ENCODE measurements at places on chromosomes 3 and 15.

DNA sequence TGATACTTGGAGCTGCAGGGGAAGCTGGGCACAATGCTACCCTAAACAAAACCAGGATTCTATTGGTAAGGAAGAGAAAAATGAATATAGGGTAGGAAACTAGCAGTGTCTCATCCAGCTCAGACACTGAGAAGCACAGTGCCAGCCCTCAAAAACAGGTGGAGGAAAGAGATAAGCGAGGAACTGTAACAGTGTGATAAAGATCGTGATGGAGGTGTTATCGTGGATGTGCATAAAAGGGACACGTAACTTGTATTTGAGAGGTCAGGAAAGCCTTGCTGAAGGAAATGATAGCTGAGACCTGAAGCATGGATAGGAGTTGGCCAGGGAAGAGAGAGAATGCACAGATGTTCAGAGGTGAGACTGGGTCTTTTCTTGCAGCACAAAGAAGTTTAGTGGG lies 27.4 kb downstream of the MIX23 start:
- no peak for DNase-seq

DNA sequence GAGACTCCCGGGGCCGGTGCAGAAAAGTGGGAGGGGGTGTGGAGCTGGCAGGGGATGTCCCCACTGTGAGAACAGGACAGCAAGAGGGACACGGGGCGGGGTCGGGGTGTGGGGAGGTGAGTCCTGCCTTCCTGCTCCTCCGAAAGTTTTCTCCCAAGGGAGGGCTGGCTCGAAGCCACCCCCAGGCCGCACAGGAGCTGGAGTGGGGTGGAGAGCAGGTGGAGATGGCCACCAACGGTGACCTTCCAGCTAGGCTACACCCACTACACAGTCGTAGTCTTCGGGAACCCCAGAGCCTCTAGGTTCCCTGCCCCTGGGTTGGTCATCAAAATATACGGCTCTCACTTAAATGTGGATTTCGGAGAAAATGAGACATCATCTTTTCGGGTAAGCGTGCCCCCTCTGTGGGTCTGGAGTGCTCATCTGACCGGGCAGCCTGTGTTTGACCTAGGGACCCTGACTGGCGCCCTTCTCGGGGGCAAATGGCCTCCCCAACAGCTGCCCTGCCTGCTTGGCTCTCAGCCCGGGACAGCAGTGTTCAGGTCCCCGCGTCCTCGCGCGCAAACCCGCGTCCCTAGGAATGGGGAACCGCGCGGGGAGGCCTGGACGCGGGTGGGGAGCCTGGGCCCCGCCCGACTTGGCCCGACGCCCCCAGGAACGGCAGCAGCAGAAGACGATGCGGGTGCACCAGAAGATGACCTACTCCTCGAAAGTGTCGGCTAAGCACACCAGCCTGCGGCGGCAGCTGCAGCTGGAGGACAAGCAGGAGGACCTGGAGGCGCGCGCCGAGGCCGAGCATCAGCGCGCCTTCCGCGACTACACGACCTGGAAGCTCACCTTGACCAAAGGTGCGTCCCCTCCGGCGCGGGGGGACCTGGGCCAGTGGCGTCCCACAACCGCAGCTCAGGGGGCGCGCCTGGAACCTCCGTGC lies 21.2 kb downstream of the CFAP100 start:
- no peak for DNase-seq

DNA sequence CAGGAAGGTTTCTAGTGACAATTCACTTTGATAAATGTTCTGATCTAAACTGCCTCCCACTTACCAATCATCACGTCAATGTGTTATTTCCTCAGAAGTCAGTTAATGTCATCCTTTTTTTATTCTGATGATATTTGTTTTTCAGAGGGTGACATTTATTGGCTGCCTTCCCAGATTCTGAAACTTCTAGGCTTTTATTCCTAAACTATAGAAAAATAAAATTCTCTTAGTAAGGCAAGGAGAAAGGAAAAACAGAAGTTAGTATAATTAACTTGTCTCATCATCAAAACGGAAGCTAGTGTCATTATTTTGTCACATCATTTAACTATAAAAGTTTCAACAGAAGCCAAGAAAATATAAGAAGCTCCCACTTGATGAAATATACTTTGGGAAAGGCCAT lies 100.0 kb upstream of the C3orf80 start:
- no peak for DNase-seq

- no peak for DNase-seq
Observed at GRCh38 chr3:105542282-105543019, 175.7 kb downstream of the ALCAM start.

DNA sequence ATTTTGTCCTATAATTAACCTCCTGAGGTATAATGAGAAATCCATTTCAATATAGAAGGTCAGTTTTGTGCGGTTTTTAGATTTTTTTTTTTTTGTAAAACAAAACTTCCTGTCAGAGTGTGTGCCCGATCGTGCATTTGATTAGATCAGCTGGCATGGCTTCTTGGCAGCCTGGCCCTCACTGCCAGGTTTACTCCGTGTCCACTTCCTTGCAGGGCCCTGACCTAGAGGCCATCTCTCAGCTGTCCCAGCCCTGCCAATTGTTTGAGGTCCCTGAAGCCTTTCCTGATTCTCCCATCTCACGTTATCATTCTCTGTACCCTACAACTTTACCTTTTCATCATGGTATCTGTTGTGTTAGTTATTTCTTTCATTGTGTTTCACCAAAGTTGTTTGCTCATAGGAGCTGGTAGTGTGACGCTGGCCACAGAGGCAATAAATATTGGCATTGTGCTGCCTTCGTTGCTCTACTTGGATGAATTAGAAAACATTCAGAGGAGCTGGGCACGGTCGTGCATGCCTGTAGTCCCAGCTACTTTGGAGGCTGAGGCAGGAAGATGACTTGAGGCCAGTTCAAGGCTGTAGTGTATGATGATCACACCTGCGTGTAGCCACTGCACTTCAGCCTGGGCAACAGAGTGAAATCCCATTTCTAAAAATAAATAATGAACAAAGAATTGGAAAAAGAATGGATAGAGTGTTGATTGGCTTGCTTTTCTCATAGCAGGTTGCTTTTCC lies 202.0 kb downstream of the GHSR start:
- DNase-seq: no peak

GRCh38 chr3:86711634-86712033 lies 279.3 kb downstream of the VGLL3 start:
- no peak for DNase-seq

DNA sequence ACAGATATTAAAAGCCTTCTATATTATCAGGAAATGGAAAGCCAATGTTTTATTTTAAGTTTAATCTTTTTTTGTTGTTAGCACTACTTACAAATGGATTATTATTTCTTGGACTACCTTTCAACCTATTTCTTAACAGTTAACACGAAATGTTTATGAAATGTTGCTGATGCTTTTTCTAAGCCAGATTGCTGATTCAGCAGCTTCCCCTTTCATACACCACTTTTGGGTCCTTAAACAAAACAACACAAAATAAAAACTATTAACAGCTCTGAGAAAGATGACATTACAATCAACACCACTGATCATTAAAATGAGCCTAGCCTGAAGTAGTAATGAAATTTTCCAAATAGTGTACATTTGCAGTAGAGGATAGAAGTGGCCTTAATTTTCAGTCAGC lies 99.2 kb upstream of the VEPH1 start:
- DNase-seq: no peak

DNA sequence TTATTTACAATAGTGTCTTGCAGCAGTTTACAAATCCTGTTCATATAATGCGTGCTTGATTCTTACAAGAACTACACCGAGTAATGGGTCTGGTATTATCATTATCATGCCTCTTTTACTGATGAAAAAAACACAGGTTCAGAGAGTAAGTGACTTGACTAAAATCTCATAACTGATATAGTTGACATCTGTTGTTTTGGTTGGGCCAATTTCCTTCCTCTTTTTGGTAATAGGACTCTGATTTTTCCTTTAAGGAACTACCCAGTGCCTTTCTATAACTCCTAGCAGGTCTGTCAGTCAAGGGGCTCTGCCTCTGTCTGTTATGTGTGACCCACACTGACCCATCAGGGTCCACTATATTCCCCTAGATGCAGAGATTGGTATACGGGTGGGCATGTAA lies 14.6 kb upstream of the BLOC1S6 start:
- no peak for DNase-seq

DNA sequence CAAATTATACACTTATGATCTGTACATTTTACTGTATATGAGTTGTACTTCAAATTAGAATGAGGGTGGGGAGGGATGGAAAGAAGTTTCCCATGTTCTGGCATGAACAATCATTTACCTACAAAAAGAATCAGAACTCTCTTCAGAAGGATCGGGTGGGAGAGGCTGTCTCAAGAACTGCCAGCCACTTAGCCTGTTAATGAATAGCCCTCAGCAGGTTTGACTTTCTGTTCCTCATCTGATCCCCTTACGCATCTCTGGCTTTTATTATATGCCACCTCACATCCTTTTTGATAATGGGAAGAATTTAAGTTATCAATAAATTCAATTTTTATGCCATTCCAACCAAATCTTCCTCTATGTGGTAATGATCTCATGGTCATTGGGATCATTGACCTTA lies 168.3 kb upstream of the TGFBR2 start:
- no peak for DNase-seq

DNA sequence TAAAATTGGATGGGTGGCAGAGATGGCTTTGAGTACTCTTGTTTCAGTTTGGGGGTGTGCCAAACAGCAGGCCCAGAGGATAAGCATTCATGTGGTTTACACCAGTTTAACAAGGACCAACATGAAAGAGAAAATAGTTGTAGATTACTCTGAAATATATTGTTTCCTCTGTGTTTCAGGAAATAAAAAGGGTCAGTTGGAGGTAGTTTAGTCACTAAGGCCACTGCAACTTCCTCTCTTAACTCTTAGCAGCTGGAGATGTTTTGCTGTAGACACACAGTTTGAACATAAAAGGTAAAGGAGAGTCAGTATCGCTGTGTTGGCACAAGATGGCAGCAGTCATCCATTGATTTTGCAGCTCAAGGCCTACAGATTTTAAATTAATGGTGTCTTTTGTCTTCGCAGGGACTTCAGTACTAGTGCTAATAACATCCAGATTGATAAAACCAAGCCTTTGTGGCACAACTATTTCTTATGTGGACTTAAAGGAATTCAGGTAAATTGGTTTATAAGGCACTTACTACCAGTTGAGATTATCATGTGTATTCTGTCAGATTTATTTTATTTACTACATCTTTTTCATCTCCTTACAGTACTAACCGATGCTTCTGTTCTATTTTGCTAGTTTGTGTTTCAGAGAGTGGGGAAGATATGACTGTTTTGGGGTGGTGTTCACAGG lies 65.5 kb downstream of the GALK2 start:
- peak; percentile 37 for DNase-seq

DNA sequence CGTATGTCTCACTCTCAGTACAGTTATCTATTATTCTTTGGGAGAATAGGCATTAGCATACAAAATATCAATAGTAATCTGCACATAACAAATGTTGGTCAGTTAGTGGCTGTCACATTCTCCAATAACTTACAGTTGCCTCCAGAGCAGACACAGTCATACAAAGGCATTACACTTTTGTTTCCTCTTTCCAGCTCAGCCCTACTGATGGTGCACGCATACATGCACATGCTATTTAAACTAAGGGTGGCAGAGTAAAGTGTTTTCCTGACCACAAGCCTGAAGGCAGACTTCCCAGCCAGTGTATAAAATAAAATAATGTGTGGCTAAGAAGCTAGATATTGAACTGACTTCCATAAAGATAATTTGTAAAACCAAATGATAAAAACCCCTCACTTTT lies 47.6 kb downstream of the PHLDB2 start:
- no peak for DNase-seq

DNA sequence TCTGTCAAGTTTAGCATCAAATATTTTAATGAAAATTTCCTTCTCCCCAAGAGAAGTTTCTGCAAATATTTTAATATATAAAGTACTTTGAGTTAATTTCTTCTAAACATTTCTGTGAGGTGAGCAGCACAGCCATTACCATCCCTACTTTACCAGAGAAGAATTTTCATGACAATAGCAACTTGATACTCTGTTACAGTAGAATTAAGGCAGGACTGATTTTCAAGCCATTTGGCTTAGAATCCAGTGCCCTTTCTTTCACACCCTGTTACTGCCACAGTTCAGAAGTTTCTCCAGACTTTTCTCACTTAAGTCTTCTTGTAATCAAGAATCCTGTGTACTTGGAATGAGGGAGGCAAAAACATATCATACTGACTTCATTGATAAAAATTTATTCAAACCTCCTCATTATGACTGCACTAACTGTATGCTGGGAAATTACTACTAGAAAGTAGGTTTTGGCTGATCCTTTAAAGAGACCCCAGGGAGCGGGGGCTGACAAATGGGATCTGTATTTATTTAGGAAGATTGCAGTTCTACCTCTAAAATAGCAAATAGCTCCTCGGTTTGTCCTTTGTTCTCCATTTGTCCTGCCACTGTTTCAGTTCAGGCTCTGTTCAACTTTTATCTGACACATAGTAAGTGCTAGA lies 557.0 kb upstream of the SGO1 start:
- no peak for DNase-seq

GRCh38 chr15:41647262-41647661 lies 12.9 kb upstream of the MGA start:
- DNase-seq: no peak

- DNase-seq: no peak
Observed at GRCh38 chr3:29083676-29084075, 197.2 kb upstream of the RBMS3 start.

DNA sequence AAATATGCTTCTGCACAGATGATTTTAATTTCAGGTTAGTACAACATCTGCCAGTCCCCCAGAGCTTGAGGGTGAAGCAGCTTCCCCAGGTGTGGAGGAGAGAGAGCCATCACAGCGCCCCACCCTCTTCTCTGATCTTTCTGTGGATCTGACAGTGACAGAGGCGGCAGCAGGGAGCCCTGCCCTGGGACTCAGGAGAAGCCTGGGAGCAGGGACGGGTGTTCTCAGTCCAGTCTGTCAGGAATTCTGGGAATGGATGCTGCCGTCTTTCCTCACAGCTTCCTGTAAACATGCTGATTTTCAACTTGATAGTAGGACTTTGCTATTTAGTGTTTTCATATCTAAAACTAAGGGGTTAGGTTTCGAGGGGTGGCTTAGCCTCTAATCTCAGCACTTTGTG lies 11.4 kb upstream of the RAB8B start:
- DNase-seq: no peak

DNA sequence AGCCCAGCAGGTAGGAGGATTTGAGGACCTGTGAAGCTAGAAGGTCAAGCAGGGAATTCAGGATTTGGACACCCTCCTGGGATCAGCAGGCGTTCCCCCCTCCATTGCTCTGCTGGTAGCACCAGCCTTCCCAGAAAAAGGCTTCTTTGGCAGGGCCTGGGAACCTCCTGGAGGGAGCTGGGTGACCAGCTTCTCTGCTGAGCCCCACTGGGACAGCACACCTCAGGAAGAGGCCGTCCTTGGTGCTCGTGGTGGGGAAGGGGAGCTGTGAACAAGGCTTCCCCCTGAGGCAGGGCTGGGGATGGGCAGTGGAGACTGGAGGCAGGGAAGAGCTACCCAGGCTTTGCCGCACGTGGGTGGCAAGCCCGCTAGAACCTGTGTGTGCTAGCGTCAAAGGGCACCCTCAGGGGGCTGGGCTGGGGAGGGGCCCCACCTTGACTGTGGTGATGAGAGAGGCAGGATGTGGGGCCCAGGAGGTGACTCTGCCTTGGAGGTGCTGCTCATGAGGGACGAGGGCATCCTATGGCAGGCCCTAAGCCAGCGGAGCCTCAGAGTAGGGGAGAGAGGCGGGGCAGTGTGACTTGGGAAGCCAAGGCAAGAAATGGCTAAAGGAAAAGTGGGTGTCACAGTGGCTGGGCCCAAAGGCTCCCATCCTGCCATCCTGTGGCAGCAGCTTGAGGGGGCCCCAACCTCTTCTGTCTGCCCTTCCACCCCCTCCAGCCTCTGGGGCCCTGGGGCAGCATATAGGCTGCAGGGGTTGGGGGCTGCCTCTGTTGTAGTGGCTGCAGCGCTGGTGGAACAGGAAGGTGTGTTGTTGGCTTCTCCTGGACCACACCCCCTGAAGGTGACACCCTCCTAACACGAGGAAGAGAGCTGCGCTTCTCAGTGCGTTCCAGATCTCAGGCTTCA lies 20.7 kb downstream of the KLF13 start:
- DNase-seq: peak; percentile 89

Measured in activated naive CD8-positive, alpha-beta T cell treated with anti-CD3 and anti-CD28 coated beads, Interleukin-2, amount 50 U/mL, for 24 hours (primary cell).